D721Med (cell line): ENCODE measurements at places on chromosomes 1 and 21.

DNA sequence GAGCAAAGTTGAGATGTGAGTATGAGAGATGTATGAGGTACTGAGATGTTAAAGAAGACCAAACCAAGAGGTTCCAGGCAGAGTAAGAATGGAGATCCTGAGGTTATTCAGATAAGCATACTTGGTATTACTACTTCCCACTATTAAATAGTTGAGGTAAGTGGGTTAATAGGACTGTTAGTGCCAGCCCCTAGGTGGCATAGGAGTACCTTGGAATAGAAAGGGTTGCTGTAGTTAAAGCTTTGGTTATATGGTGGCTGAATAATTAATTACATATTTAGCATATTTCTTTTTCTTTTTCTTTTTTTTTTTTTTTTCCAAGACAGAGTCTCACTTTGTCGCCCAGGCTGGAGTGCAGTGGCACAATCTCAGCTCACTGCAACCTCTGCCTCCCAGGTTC, 397.9 kb upstream of the TMPRSS15 start:
- no peak for DNase-seq

DNA sequence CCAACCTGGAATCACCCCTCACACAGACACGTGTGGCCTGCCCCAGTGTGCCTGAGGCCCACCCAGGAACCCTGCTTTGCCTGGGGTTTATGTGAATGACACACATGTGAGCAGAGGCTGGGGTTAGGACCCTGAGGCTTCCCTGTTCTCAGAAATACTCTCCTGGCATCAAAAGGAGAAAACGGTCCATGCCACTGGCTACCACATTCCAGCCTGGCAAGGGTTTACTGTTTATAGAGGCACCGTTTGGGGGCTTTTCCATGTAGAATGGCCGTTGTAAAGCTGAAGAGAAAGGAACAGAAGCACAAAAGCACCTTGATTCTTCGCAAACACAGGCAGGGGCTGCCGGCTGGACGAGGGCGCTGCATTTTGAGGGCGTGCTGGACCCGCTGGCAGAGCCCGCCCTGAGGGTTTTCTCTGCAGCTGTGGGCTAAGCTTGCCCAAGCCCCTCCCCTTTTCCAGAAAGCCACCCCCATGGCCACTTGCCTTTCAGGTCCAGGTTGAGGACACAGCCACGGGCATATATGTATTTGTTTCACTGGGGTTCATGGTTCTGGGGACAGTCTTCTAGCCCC, 13.0 kb downstream of the TFF3 start:
- no peak for DNase-seq

DNA sequence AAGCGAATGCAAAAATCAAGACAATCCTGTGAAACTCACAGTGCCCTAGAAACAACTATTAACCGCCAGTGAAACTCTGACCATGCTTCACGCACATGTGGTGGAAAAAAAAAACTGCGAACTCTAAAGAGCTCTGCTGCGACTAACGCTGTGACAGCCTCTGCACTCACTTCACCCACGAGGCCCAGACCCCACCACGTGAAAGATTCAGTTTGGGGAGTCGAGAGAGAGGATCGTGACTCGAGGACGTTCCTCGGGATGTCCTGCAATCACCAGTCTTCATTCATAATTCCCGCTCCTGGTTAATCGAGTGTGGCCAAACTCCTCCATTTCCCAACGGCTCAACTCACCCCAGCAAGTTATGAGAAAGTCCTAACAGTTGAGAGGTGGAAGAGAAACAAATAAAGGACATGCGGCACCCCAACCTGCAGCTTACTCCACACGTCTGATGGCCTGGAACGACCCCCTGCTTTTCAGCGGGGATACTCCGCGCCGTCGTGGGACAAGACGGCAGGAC, 1.1 kb downstream of the SERBP1 start:
- DNase-seq, result no peak

- no peak for DNase-seq
Observed at GRCh38 chr21:33189237-33189636, 40.5 kb upstream of the IFNAR2 start.

DNA sequence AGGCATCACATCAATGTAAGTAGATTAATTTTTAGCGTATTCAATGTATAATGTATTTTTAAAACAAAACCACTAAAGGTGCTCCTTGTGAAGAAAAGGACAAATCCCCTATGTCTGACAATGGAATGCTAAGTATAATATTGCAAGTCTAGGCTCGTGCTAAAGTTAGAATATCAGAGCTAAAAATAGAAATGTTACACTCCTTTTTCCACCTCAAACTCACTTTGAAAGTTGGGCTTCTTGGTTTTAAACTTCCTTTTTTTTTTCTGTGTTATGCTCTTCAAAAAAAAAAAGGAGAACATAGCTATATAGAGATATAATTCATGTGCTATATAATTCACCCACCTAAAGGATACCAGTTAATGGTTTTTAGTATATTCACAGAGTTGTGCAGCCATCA, 3.6 kb upstream of the SERBP1 start:
- DNase-seq, result no peak

- DNase-seq, result no peak
Observed at GRCh38 chr1:39205102-39205780, 746 bp downstream of the MACF1 start.

DNA sequence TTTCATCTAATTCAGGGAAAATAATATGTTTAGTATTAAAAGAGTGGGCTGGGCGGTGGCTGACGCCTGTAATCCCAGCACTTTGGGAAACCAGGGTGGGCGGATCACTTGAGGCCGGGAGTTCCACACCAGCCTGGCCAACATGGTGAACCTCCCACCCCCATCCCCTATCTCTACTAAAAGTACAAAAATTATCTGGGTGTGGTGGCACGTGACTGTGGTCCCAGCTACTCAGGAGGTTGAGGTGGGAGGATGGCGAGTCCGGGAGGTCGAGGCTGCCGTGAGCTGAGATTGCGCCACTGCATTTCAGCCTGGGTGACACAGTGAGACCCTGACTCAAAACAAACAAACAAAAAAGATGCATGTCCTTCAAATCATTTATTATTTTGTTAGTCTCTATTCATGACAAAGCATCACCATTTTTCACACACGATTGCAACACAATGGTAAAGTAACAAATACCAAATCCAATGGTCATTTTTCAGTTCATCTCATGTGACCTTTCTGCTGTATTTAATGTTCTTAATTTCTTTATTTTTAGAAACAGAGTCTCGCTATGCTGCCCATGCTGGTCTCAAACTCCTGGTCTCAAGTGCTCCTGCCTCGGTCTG, 1.0 kb downstream of the MSH4 start:
- DNase-seq, result no peak

GRCh38 chr1:40742363-40743061, 41.1 kb upstream of the KCNQ4 start:
- no peak for DNase-seq

DNA sequence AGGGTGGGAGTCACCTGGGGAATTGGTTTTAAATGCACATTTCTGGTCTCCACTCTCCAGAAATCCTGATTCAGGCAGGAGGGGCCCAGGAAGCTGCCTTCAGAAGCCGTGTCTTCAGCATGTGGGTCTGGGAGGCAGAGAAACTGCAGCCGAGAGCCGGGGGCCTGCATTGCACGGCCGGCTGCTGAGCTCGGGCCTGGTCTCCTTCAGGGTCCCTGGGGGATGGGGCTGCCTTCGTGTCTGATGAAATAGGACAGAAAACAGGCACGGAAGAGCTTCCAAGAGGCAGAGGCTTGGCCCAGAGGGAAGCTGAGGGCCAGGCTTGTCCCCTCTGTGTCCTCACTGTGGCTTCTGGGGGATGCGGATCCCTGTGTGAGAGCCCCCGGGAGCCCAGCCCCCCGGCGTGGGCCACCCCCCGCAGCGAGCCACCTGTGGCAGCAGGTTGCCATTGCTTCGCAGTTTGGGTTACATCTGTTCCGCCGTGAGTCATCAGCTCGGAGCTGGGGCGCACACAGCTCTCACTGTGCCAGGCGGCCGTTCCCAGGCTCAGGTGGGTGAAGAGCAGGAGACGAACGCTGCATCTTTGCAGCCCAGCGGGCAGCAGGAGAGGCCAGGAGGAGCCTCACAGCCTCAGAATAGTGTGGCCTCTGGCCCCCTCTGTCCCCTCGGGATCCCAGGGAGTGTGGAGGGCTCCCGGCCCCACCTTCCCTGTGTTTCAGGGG, 72.4 kb downstream of the AJAP1 start:
- no peak for DNase-seq

DNA sequence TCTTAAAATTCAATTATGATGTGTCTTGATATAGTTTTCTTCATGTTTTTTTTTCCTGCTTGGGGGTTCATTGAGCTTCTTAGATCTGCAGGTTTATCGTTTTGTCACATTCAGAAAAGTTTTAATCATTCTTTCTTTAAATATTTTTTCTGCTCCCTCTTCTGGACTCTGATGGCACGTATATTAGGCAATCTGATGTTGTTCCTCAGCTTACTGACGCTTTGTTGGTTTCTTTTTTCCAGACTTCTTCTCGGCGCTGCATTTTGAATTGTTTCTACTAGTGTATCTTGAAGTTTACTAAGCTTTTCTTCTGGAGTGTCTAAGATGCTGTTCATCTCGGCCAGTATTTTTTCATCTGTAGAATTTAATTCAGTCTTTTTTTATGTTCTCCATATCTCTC, 44.8 kb upstream of the FMOD start:
- DNase-seq, result no peak
